CD4-positive, alpha-beta T cell treated with Interleukin-4 for 4 hours (primary cell): ENCODE measurements at places on chromosomes 13 and 19.
A peak's percentile ranks its signal among the peaks of the same experiment; 100 is the strongest.

- no peak for DNase-seq
Observed at GRCh38 chr13:111213964-111214726, 99.0 kb downstream of the ARHGEF7 start.

DNA sequence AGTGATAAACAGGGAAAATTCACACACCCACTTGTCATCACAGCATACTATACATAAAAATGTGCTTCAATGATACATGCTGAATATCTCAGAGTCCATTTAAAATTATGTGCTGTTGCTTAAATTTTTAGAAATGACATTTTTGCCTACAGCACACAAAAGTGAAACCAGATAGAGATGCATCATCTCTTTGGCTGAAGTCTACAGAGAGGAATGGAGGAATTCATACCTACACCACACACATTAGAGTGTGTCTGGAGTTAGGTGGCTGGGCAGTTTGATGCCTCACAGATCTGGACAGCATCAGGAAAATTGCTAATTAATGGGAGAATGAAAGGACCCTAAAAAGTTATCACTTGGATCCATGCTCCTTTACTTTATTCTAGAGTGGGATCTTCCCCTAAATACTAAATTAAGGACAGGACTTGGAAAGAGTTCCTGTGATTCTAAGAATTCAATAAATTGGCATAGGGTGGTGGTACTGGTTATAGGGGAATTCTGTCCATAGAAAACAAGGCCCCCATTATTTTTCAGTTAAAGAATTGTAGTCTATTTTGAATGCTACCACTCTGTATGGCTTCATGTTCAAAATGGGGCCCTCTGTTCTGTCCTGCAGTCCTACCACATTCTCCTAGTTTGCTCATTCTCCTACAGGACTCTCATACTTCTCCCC is 41.3 kb downstream of the RCBTB2 start:
- peak; percentile 36 for DNase-seq

- no peak for DNase-seq
Observed at GRCh38 chr19:2970201-2970835, 7.0 kb upstream of the TLE6 start.

DNA sequence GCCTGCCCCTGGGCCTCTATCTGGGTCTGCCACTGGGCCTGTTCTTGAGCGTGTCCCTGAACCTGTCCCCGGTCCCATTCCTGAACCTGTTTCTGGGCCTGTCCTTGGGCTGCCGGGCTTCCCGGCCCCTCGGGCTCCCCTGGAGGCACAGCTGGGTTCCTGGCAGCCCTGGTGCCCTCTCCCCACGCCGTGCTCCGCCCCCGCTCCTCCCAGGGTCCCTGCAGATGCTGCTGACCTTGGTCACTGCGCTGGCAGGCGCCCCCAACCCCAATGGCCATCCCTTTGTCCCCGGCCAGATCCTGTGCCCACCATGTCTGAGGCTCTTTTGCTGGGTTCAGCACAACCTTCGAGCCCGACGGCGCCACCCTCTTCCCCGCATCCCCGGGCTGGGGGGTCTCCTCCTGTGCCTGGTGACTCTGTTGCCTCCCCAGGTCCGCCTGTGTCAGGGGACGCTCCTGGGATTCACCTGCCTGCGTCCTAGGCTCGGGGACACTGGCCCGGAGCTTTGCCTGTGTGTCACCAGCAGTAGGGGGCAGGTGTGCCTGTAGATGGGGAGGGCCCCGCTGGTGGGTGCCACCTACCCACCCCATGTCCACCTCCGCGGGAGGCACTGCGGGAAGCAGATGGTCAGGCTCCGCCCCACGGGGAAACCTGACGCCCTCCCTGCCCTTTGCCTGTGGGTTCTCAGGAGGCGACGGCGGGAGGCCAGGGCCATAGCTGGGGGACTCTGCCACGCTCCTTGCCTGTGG is 41.0 kb upstream of the GRTP1 start:
- no peak for DNase-seq

DNA sequence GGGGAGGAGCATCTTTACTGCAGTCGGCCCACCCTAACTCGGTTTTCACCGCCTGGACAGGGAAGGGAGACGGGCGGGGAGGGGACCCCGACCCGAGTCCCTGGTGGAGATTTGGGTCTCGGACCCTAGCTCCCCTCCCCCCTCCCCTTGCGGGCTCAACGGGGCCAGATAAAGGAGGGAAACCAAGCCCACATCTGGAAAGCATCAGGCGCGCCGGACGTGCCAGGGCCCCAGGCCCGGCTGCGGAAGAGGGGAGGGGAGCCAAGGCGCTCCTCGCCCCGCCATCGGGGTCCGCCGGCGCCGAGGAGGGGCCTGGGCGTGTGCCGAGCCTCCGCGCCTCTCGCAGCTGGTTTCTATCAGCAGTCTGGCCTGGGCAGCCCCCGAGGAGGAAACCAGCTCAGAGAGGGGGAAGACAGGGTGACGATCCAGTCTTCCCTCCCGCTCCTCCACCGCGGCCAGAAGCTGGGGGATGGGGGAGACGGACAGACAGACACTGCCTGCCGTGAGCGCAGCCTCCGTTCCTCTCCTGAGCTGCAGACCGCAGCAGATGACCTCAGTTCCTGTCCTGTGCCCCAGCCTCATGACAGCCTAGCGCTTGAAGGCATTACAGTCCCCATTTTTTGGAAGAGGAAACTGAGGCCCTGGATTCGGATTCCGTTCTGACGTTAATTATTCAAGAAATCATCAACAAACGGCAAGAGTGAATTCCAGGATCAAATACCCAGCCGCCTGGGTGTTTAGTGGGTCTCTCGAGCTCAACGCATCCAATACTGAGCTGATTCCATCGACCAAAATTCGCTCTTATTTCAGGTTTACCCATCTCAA is 3.6 kb upstream of the GNG8 start:
- no peak for DNase-seq

GRCh38 chr13:70814684-70815083 is 706.4 kb upstream of the KLHL1 start:
- DNase-seq, result no peak

- no peak for DNase-seq
Observed at GRCh38 chr13:42538996-42539395, 35.0 kb upstream of the TNFSF11 start.

DNA sequence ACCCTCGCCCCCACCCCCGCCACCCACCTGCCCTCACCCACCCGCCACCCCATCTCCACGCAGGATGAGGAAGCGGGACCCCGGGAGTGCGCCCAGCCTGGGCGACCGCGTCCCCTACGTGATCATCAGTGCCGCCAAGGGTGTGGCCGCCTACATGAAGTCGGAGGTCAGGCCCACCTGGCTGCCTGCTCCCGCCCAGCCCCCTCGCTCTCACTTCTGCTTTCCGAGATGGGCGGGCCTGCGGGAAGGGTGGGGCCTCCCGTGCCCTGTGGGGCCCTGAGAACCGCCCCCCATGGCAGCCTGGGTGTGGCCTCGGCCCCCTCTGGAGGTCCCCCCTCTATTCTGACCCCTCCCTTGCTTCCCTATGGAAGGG is 3.1 kb upstream of the SPIB start:
- peak; percentile 13 for DNase-seq

GRCh38 chr19:58407658-58408151 is 744 bp upstream of the ZNF584 start:
- no peak for DNase-seq

GRCh38 chr19:18439025-18439909 is 1.3 kb upstream of the ISYNA1 start:
- DNase-seq, result no peak

DNA sequence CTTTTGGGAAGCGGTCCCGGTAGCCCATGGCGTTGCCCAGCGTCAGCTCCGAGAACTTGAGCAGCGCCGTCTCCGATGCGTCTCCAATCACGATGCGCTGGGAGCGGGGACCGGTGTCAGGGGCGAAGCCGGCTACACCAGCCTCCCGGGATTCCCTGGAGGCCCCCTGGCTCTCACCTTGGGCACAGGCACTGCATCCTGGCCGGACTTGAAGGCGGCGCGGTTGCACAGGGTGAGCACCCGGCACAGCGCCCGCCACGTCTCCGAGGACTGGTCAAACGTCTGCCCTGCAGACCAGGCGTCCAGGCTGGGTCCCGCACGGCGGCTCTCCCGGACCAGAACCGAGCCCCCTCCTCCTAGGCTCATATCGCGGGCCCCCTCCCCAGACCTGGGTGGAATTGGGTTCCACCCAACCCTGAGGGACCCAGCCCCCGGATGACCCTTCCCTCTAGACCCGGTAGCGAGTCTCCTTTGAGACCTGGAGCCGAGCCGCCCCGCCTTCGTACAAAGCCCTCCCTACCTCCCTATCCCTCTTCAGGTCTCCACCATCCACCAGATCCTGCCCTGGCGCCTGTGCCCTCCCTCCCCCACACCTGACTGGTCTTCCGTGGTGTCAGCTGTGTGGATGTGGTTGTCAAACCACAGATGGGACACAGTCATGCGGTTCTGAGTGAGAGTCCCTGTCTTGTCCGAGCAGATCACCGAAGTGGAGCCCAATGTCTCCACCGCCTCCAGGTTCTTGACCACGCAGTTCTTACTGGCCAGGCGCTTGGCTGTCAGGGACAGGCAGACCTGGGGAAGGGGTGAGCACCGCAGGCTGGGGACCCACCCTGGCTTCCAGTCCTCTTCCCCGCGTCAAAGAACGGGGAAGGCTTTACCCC is 4.8 kb downstream of the ATP4A start:
- no peak for DNase-seq

DNA sequence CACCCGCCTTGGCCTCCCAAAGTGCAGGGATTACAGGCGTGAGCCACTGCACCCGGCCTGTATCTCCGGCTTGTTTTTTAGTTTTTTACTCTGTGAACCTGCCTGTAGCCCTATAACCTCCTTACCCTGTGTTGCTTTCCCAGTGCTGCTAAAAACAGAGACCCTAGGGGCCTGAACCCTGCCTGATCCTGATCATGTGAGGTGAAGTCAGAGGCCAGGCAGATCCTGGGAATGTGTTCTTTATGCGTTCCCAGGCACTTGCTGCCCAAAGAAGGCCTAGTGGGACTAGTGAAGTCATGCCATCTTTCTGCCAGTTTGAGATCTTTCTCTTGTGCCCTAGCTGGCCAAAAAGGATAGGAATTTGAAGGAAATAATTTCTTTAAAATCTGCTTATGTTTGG is 4.6 kb downstream of the UBA2 start:
- DNase-seq, result no peak

GRCh38 chr19:17505223-17505622 is 6.2 kb upstream of the PGLS start:
- DNase-seq, result no peak

DNA sequence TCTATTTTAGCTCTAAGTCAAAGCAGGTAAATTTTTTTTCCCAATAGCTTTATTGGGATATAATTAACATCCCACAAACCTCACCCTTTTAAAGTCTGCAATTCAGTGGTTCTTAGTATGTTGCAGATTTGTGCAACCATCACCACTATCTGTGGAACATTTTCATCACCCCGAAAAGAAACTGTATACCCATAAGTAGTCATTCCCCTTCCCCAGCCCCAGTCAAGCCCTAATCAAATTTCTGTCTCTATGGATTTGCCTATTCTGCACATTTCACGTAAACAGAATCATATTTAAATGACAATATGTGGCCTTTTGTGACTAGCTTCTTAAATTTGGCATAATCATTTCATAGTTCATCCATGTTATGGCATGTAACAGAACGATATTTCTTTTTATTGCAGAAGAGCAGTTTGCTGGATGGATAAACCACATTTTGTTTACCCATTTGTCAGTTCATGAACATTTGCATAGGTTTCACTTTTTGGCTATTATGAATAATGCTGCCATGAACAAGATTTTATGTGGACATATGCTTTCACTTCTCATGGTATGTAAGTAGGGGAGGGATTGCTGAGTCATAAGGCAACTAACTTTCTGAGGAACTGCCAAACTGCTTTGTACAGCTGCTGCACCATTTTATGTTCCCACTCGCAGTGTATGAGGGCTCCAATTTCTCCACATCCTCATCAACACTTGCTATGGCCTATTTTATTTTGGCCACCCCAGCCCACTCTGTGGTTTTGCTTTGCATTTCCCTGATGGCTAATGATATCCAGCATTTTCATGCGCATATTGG is 10.9 kb downstream of the SLC46A3 start:
- peak; percentile 13 for DNase-seq

DNA sequence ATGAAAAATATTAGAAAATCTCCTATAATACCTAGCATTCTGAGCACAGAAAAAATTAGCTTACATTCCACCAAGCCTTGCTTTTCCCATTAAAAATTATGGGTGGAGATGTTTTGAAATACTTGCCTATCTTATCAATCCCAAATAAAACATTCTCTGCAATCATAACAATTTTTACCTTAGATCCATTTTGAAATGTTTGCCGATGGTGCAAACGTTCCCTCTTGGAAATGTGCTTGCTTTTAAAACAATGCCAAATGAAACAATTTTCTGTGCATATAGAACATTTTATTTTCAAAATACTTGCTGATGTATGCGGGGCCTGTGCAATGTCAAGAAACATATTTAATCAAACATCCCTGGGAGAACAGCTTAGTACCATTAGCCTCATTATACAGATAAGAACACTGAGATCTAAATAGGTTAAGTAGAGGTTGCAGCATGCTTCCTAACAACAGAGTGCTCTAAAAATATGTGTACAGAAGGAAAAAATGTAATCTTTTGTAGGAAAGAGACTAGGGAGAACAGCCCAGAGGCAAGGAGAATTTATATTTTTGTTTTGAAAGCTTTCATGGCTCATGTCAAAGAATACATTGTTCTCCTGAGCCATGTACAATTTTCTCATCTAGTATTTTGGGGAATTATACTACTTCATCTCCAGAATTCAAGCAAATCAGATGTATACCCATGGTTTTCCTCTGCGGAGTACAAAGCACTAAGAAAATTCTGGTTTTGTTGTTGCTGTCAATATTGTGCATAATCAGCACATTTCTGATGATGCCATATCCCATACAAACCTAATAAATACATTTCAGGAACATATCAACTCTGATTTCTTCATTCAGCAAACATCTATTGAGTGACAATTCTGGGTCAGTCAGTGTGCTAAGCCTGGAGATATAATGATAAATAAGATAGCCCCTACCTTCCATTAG is 25.9 kb upstream of the FNDC3A start:
- DNase-seq, result no peak

- DNase-seq, result no peak
Observed at GRCh38 chr13:98333486-98333885, 156.4 kb upstream of the RNF113B start.

DNA sequence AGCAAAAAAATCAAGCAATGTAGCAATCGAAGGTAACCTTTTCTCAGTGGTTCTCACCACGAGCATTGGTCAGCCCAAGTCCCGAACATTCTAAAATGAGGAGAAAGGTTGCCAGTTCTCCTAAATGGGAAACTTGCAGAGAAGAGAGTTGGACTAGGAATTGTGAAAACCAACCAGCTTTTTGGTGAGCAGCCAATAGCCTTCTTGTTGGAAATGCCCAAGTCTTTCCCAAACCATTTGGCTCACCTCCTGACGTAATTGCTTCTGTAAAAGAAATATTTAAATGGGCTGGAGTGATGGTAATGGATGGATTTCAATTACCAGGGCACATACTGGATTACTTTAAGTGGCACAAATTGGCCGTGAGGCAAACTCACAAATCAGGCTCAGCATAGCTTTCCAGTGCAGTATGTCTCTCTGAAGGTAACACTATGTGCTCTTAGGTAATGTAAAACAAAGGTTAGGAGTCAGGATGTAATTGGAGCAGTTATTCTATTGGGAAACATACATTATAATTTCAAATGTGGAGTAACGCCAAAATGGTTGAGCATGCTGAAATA is 423.2 kb downstream of the KLF5 start:
- DNase-seq, result no peak
